Esophagus mucosa (tissue), 1 donor: ENCODE measurements at places on chromosomes 3 and 15. TPM values are rescaled to one million over a fixed set of nuclear protein-coding genes. Genes with fewer than 3 reads are reported as not detected.

GRCh38 chr15:51074926-51075325, 19.8 kb downstream of the TNFAIP8L3 start:
- no peak for ATAC-seq

- ATAC-seq, result no peak
Measured at GRCh38 chr3:119604878-119605277, 7.2 kb downstream of the PLA1A start.

- ATAC-seq, result no peak
Measured at GRCh38 chr15:82307714-82308081, 41.6 kb downstream of the GOLGA6L10 start.

GRCh38 chr15:76711351-76711827, 193.8 kb downstream of the SCAPER start:
- no peak for ATAC-seq

GRCh38 chr15:89406218-89406939, 71.8 kb upstream of the POLG start:
- ATAC-seq, result no peak

- ATAC-seq, result no peak
Measured at GRCh38 chr3:102090721-102091045, 241.4 kb downstream of the NFKBIZ start.

GRCh38 chr3:27451842-27452241, 32.3 kb downstream of the SLC4A7 start:
- no peak for ATAC-seq

- no peak for ATAC-seq
Measured at GRCh38 chr15:36777926-36778325, 198.5 kb downstream of the CDIN1 start.

Gene DHX30
- total RNA-seq, result 31.4 TPM

Gene SI
- not detected for total RNA-seq

Gene CLDN18
- total RNA-seq, result not detected

Gene GCNT3
- 11.4 TPM for total RNA-seq

Gene CLDN16
- total RNA-seq, result 0.76 TPM

Gene ROPN1
- not detected for total RNA-seq

Gene HACL1
- 9.6 TPM for total RNA-seq

Gene HAPLN3
- total RNA-seq, result 5.6 TPM
